T-helper 2 cell treated with Interferon-gamma antibody and Interleukin-4, amounts not matched to agents 100 ng/mL and 5 ng/mL, for 36 hours (primary cell): ENCODE measurements at places on chromosomes 16 and 17. TPM values are rescaled to one million over a fixed set of nuclear protein-coding genes. Genes with fewer than 3 reads are reported as not detected.

The MGAT5B gene
- 0.84 and 1.2 TPM in 2 replicates for total RNA-seq

The DRC7 gene
- total RNA-seq, result not detected in 2 replicates

The FOXN1 gene
- total RNA-seq, result not detected in 2 replicates

The HID1 gene
- 0.34 and 0.59 TPM in 2 replicates for total RNA-seq

The CACNG3 gene
- total RNA-seq, result not detected in 2 replicates

The SLC13A2 gene
- not detected in 2 replicates for total RNA-seq

The IRX3 gene
- total RNA-seq, result 0.66 and 1.0 TPM in 2 replicates

The ARHGAP44 gene
- total RNA-seq, result 0.36 and 0.39 TPM in 2 replicates

The MEIOC gene
- 0.20 and 0.61 TPM in 2 replicates for total RNA-seq

The OR1G1 gene
- not detected in 2 replicates for total RNA-seq

The SULT1A2 gene
- 0.30 and 0.45 TPM in 2 replicates for total RNA-seq

The PRDM7 gene
- not detected in 2 replicates for total RNA-seq

The USP43 gene
- total RNA-seq, result 0.14 TPM in 1 of 2 replicates, not detected in the other

The FBXW10 gene
- not detected in 2 replicates for total RNA-seq

The CBFA2T3 gene
- total RNA-seq, result 0.64 and 0.73 TPM in 2 replicates
